ENCODE measurements at places on chromosomes 4 and X.

- no peak for DNase-seq
Measured at GRCh38 chr4:82706349-82707000, 92.1 kb downstream of the SCD5 start.

DNA sequence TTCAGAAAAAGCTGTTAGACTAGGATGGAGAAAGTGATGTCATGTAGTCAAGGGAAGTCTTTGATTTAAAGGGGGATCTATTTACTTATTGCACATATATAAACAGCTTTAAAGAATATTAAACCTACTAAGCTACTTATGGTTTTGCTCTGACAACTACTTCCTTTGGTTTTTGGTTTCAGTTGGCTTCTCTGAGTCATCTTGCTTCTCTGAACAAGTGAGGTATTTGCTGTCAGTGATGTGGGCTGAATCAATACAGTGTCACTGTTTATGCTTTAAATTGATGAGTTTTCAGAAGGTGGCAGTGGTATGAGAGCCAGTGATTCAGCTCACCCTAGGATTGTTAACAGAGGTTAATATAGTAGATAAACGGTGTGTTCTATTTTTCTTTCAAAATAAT is 75.1 kb downstream of the CEP44 start:
- DNase-seq: no peak

DNA sequence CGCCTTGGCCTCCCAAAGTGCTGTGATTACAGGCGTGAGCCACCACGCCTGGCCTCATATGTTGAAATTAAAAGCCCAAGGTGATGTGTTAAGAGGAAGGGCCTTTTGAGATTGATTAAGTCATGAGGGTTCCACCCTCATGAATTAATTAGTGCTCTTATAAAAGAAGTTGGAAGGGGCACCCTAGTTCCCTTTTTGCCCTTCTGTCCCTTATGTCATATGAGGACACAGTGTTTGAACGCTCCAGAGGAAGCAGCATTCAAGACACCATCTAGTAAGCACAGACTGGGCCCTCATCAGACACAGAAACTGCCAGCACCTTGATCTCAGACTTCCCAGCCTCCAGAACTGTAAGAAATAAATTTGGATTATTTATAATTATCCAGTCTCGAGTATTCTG is 5.1 kb upstream of the APLN start:
- no peak for DNase-seq

DNA sequence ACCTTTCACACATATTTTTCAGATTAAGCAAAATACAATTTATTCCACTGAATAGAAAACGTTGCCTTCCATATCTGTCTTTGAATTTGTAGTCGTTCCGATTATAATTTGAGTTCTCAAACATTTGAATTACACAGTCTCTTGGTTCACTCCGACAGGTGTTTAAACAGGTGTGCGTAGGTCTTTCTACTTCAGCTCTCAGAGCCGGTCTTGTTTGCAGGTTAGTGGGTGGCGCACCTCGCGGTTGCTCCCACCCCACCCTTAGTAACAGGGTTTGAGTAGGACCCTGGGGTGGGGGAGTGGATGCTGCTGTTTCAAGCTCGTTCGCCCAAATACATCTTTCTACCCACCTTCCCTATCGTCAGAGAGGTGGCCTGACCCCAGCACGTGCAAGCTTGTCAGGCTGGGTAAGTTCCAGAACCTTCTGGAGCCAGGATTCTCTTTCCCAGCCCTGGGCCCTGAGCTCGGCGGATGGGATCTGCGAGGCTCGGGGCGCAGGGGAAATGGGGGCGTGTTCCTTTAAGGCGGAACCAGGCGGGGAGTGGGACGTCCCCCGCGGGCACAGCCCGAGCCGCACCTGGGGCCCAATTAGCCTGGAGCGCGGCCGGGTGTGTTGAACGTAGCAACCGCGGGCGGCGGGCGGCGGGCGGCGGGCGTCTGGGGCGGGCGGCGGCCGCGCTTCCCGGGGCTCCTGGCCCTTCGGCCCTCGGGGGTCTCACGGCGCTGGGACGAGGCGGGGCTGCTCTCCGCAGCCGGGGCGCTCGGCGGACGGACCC is at the start of gene FAM149A:
Gene FAM149A (plus strand): TSS at position 591 of the 776 bp plus-strand sequence.
- DNase-seq: no peak

DNA sequence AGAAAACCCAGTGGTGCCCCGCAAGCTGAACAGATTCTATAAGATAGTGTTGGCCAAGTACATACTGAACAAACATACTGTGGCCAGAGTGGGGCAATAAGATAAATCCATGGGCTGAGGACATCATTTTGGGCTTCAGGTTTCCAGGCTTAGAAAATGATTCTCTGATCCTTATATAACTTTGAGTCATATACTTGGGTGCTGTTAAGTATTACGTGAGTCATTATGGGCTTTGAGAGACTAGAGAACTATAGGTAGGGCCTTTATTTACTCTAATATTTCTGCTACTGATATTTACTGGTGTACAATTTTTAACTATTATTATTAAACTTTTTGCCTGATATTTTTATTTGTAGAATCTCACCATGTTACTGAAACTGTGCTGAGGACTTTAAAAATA is 586.1 kb downstream of the CENPC start:
- no peak for DNase-seq

GRCh38 chrX:111083081-111083480 is 12.9 kb upstream of the PAK3 start:
- no peak for DNase-seq

GRCh38 chr4:123168812-123169211 is 227.8 kb upstream of the SPRY1 start:
- DNase-seq: no peak

DNA sequence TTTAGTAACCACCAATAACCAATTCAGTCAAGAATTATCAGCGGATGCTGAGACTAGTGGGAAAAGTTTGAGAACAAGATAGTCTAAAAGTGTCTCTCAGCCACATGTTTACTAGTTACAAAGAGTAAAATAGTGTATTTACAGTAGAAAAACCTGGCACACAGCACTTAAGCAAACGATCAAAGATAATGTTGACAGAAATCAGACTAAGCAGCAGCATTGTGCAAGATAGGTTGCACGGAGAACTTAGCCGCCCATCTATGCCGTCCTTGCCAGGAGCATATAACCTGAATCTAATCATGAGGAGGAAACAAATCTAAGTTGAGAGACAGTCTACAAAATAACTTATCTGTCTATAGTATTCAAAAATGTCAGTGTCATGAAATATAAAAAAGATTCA is 35.3 kb downstream of the KLHL5 start:
- no peak for DNase-seq

- no peak for DNase-seq
Measured at GRCh38 chr4:47784222-47784621, 53.6 kb downstream of the CORIN start.

DNA sequence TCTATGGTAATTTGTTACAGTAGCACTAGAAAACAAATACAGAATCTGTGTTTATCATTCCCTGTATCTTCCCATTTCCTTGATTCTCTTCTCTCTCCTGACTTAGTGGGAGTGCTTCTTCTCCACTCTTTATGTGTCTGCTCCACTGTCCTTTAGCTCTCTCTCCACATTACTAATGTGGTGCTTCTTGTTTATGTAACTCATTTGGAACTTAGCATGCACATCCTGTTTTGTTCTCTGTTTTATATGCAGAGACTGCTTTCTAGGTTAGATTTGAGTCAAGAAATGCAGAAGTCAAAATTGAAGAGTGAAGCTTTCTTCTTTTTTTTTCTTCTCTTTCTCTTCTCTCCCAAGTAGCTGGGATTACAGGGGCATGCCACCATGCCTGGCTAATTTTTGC is 25.9 kb downstream of the ADH1A start:
- no peak for DNase-seq

DNA sequence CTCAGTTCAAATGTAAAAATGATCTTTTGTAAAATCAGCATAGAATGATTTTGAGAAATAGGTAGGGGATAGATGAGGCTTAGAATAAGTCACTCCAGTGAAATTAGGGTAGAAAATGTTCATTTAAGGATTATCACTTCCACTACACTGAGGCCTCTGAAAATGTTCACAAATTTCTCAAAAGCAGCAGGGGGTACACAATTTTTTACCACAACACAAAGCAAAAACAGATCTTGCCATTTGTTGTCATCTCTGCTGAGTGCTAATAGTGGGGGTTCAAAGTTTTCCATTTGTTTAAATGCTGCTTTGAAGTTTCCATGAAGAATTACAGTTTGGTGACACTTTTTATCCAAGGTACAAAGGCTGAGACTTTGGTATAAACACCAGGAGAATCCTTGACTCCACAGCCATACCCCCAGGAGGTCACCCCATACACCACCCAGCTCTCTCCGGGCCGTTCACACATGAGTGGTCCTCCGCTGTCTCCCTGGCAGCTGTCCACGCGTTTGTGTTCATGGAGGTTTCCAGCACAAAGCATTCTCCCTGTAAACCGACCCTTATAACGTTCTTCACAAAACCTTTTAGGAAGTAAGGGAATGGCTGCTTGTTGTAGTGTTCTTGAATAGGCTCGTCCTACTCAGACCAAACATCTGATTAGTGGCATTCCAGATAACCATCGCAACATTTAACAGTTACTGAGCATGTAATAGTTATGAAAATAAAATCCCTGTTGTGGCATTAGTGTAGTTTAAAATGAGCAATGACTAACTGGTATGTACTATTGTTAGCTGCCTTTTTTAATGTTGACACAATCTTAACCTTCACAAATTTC is 71.0 kb downstream of the PRSS12 start:
- DNase-seq: no peak

DNA sequence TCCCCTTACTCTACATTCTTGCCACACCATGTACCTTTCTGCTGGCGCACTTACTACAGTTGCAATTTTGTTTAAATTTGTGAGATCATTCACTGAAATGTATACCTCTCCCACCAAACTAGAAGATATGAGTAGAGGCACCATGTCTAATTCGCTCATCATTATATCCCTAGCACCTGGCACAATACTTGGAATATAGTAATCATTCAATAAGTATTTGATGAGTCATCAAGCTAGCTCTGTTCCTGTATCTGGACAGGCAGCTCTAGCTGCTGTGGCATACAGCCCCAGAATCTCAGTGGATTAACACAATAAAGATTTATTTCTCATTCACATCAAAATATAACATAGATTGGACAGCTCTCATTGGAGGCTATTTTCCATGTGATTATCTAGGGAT is 245.9 kb downstream of the IDS start:
- no peak for DNase-seq

GRCh38 chrX:139543920-139544319 is 13.4 kb downstream of the F9 start:
- no peak for DNase-seq

DNA sequence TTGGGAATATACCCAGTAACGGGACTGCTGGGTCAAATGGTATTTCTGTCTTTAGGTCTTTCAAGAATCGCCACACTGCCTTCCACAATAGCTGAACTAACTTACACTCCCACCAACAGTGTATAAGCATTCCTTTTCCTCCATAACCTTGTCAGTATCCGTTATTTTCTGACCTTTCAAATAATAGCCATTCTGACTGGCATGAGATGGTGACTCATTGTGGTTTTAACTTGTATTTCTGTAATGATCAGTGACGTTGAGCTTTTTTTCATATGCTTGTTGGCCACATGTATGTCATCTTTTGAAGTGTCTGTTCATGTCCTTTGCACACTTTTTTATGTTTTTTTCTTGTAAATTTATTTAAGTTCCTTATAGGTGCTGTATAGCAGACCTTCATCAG is 81.2 kb downstream of the ADAM29 start:
- DNase-seq: no peak

All from stimulated activated CD8-positive, alpha-beta memory T cell treated with anti-CD3 and anti-CD28 coated beads, Interleukin-7, amount 100 ng/mL, for 24 hours (primary cell).